ENCODE measurements at places on chromosomes 4 and X. TPM values are rescaled to one million over a fixed set of nuclear protein-coding genes. Genes with fewer than 3 reads are reported as not detected.
A peak's percentile ranks its signal among the peaks of the same experiment; 100 is the strongest.

- H3K36me3 ChIP-seq = no peaks in the 10 kb centered on the region
- no peak overlapping the region for H3K4me3 ChIP-seq
- H3K4me1 ChIP-seq = no peaks in the 10 kb centered on the region
- H3K27ac ChIP-seq = no peak overlapping the region
Observed at GRCh38 chr4:18318682-18319388, 297.3 kb upstream of the LCORL start.

DNA sequence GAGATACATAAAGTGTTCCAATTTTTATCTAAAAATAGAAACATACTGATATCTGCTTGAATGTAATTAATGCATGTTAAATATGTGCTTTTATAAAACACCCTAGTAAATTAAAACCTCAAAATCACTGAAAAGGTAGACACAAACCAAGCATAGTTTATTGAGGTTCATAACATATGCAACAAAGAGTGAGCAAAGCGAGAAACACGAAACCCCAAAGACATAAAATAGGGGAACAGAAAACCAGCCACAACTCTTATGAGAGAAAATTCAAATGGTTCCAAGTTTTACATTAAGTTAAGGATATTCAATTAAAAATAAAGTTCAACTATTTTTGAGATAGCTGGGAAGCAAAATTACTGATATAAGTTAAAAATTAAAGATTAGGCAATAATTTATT lies 336.4 kb upstream of the AGA start:
- H3K27ac ChIP-seq = no peak overlapping the region
- H3K27me3 ChIP-seq = peaks cover 8% of the 10 kb centered on the region
- H3K36me3 ChIP-seq = no peaks in the 10 kb centered on the region
- no peak overlapping the region for H3K4me3 ChIP-seq

SGMS2 gene
- total RNA-seq = not detected

GRCh38 chr4:184785813-184786212 lies 40.0 kb downstream of the ACSL1 start:
- H3K36me3 ChIP-seq = peaks cover 17% of the 10 kb centered on the region
- H3K4me3 ChIP-seq = no peak overlapping the region
- no peaks in the 10 kb centered on the region for H3K27me3 ChIP-seq
- no peak for DNase-seq

GRCh38 chr4:64617800-64618199 lies 208.6 kb upstream of the TECRL start:
- no peak overlapping the region for H3K4me3 ChIP-seq
- H3K27me3 ChIP-seq = no peaks in the 10 kb centered on the region
- H3K27ac ChIP-seq = no peak overlapping the region

GABRQ gene
- not detected for total RNA-seq

- H3K4me1 ChIP-seq = peaks cover 2% of the 10 kb centered on the region
- H3K4me3 ChIP-seq = no peak overlapping the region
- no peak overlapping the region for H3K27ac ChIP-seq
- DNase-seq = no peak
- H3K36me3 ChIP-seq = no peaks in the 10 kb centered on the region
- no peaks in the 10 kb centered on the region for H3K27me3 ChIP-seq
Observed at GRCh38 chr4:177374966-177375365, 65.3 kb downstream of the NEIL3 start.

FRG2 gene
- total RNA-seq = not detected

DNA sequence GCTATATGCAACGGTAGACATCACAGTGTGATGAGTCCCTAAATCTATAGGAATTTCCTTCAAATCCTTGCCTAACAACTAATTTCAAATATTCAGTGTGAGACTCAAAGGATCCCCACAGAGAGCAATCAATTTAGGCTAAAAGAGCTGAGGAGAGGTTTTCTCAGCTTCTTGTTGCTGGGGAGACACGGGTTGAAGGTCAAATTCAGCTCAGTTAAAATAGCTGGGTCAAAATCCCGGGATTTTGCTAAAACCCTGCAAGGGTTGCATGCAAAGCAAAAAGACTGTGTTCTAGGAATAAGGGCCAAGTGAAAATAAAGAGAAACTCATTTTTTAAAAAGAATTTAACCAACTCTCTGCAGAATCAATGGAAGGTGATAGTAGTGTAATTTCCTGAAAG lies 1073.4 kb downstream of the NLGN4X start:
- no peaks in the 10 kb centered on the region for H3K4me1 ChIP-seq
- no peak overlapping the region for H3K27ac ChIP-seq
- H3K4me3 ChIP-seq = no peak overlapping the region
- no peak for DNase-seq

LEF1 gene
- 859 TPM for total RNA-seq

- peaks cover 12% of the 10 kb centered on the region for H3K27me3 ChIP-seq
- H3K4me1 ChIP-seq = no peaks in the 10 kb centered on the region
- H3K27ac ChIP-seq = no peak overlapping the region
- no peak overlapping the region for H3K4me3 ChIP-seq
- H3K36me3 ChIP-seq = no peaks in the 10 kb centered on the region
- DNase-seq = no peak
Observed at GRCh38 chrX:151153667-151154066, 22.7 kb upstream of the GPR50 start.

DNA sequence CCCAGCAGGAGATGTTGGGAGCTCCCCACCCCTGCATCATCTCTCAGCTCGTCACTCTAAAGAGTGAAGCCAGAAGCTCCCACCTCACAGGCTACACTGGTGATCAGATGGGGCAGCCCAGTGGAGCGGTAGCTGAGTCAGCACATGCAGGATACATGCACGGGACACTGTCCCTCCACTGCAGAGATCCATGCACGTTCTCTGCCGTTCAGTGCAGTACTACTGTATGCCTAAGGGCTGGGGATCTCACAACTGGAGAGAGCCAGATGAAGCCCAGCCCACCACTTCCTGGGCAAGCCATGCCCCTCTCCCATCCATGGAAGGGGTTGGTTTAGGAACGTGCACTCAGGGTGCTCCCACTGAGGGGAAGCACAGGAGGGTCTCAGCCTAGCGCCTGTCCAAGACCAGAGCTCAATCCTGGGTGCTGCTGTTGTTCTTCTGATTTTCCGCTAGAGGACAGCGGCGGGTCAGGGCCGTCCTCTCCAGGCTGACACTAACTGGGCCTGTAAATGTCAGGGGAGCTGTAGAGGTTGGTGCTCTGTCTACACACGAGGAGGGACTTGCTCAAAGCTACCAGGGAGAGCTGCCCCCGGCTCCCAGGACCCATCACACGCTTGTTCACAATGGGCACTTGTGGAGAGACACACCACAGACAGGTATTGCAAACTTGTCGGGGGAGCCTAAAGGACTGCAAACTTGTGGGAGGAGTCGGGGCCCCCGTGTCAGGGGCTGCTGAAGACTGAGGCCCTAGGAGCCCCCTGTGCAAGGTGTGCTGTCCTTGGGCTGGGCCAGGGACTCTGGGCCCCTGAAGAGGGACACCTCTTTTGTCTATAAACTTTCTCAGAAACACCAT lies 18.2 kb upstream of the ABLIM2 start:
- peaks cover 6% of the 10 kb centered on the region for H3K4me1 ChIP-seq
- peak; percentile 40 for DNase-seq
- H3K4me3 ChIP-seq = no peak overlapping the region
- peaks cover 9% of the 10 kb centered on the region for H3K27me3 ChIP-seq
- H3K36me3 ChIP-seq = no peaks in the 10 kb centered on the region

- no peak overlapping the region for H3K27ac ChIP-seq
- H3K27me3 ChIP-seq = peaks cover 1% of the 10 kb centered on the region
- no peaks in the 10 kb centered on the region for H3K4me1 ChIP-seq
- H3K4me3 ChIP-seq = no peak overlapping the region
- H3K36me3 ChIP-seq = no peaks in the 10 kb centered on the region
Observed at GRCh38 chr4:114025176-114025777, 45.8 kb upstream of the ARSJ start.

DNA sequence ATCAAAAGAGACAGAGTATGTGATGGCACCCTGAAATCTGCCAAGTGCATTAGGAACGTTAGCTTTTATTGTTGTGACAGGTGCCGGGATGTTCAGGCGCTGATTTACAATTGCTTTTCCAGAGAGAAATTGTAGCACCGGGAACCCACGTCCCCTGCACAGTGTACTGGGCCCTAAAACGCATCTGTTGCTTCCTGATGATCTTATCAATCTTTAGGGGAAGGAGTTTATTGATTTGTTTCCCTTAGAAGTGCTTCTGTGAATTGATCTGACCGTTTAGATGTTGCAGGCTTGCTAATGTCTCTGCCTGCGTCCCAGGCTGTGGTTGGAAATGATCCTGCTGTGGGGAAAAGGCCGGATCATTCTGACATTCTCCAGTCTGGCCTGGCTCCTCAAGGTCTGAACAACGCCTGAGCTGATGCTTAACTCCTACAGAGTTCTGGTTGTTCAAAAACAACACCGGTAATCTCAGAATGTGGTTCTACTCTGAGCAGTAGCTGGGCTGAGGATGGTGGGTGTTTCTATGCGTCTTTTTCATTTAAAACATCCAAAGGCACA lies 16.9 kb downstream of the PHOX2B start:
- H3K4me1 ChIP-seq = no peaks in the 10 kb centered on the region
- no peak for DNase-seq
- H3K4me3 ChIP-seq = no peak overlapping the region
- peaks cover 8% of the 10 kb centered on the region for H3K27me3 ChIP-seq

TRO gene
- 4.0 TPM for total RNA-seq

DNA sequence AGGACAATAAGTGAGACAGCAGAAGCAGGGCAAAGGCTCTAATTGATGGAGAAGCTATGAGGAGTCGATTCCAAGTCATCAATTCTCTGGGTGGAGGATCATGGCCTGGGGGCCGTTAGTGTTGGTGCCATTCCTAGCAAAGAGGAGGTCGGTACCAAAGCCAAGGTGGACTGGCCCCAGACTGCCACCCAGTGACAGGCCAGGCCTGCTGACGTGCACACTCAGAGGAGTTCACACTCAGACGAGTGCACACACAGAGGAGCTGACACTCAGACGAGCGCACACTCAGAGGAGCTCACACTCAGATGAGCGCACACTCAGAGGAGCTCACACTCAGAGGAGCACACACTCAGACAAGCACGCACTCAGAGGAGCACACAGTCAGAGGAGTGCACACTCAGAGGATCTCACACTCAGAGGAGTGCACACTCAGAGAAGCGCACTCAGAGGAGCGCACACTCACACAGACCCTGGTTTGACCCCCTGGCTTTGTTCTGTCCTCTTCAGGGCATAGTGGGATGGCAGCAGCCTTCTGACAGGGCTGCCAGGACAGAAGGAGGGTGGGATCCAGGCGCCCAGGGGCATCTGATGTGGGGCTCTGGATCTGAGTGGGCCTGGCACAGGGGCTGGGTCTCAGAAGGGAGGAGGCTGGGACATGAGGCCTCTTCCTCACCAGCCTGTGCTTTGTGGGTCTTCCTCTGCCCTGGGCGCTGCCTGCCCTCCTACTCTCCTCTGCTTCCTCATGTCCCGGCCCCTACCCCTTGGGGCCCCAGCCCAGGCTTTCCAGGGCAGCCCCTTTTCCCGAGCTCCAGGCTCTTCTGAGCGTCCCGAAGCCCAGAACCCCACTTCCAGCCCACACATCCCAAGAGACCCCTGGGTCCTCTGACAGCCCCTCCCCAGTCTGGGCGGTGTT lies 41.7 kb upstream of the NKX1-1 start:
- H3K4me3 ChIP-seq = no peak overlapping the region
- H3K27ac ChIP-seq = no peak overlapping the region
- no peaks in the 10 kb centered on the region for H3K36me3 ChIP-seq
- no peak for DNase-seq
- no peaks in the 10 kb centered on the region for H3K4me1 ChIP-seq
- H3K27me3 ChIP-seq = peaks cover 5% of the 10 kb centered on the region

DNA sequence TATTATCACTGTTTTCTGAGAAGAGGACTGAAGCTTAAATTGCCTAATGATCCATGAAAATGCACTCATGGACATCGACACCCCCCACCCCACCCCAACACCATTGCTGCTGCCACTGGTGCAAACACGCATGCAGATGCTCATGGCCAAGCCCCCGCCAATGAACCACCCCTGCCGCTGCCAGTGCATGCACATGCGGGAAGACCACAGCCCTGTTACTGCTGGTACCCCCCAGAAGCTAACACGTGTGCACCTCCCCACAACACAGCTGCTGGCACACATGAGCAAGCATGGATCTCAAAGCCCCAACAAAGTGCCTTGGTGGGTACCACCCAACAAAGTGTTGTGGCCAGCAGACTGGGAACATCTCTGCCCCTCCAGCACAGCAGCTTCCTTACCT lies 594.1 kb upstream of the FAT1 start:
- H3K4me1 ChIP-seq = no peaks in the 10 kb centered on the region
- DNase-seq = no peak
- no peaks in the 10 kb centered on the region for H3K27me3 ChIP-seq
- H3K36me3 ChIP-seq = peaks cover 5% of the 10 kb centered on the region
- H3K27ac ChIP-seq = no peak overlapping the region

- H3K4me3 ChIP-seq = peak overlapping the region; percentile 76
- H3K36me3 ChIP-seq = peaks cover 44% of the 10 kb centered on the region
- peak overlapping the region; percentile 98 for H3K27ac ChIP-seq
- no peaks in the 10 kb centered on the region for H3K27me3 ChIP-seq
- peaks cover 41% of the 10 kb centered on the region for H3K4me1 ChIP-seq
Observed at GRCh38 chrX:1393871-1394615, 2.1 kb upstream of the SLC25A6 start.

GLRB gene
- not detected for total RNA-seq

DNA sequence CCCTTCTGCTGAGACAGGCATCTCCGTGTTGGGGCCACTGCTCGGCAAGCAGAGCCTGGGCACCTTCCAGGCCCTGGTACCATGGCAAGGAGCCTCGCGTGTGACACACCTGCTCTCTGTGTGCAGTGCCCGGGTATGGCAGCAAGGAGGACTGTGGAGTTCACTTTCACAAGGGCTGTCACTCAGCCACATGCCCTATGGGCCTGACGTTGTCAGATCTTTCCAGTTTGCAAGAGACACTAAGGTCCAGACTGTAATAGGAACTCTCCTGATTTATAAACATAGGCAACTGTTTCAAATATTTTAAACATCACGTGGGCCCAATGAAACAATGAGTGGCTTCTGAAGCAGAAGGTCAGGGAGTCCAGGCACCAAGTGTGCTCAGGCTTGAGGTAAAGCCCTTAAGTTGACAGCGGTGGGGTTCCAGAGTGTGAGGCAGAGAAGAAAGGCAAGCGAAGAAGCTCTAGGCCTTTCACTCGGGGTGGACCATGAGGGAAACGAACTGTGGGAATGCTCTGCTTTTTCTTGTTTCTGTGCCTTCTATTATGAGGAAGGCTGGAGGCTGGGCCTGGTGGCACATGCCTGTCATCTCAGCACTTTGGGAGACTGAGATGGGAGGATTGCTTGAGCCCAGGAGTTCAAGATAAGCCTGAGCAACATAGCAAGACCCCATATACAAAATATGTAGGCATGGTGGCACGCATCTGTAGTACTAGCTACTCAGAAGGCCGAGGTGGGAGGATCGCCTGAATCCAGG lies 108.6 kb upstream of the TRIM2 start:
- no peak for DNase-seq
- peaks cover 10% of the 10 kb centered on the region for H3K4me1 ChIP-seq
- H3K36me3 ChIP-seq = no peaks in the 10 kb centered on the region
- no peak overlapping the region for H3K4me3 ChIP-seq

SMR3B gene
- total RNA-seq = not detected

GRCh38 chr4:151324752-151325110 lies 674 bp downstream of the SH3D19 start:
- H3K27me3 ChIP-seq = peaks cover 58% of the 10 kb centered on the region
- no peak overlapping the region for H3K27ac ChIP-seq
- peaks cover 5% of the 10 kb centered on the region for H3K36me3 ChIP-seq
- DNase-seq = no peak
- peaks cover 14% of the 10 kb centered on the region for H3K4me1 ChIP-seq
